ENCODE measurements at places on chromosomes 11 and 22. TPM values are rescaled to one million over a fixed set of nuclear protein-coding genes. Genes with fewer than 3 reads are reported as not detected.
A peak's percentile ranks its signal among the peaks of the same experiment; 100 is the strongest.

MS4A12 gene
- total RNA-seq = not detected

DNA sequence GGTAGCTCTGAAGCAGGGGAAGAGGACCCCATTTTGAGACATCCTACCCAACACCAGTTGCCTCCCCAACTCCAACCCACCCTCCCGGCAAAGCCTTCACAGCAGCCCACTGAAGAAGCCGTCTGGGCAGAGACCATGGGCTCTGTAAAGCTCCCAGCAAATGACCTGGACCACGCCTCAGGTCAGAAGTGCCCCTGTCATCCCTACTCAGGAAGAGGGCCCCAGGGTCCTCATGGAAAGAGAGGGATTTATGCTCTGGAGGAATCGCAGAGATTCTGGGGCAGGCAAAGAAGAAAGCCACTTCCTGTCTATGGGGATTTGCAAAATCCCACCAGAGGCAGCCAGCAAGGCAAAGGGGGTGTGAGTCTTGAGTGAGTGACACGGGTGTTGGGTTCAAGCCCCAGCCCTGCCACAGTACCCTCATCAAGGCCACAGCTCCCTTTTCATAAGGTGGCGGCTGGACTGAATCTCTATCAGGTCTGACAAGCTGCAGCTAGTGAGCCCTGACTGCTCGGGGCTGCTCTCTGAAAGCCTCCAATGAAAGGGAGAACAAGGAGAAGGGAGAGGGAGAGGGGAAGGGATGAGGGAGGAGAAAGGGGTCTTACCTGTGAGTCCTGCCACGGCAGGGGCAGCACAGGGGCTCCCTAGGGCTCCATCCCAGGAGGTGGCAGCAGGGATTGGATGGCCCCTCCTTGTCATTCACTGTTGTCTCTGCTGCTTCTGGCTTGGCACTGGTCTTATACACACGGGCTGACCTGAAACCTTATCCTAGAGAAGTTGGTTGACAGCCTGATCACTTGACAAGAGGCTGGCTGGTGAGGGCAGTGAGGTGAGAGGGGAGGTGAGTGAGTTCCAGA is at the start of gene UCP3:
TSS of gene UCP3 (minus strand) at position 713 of the 857 bp plus-strand sequence. CDS start 2,043 bp downstream, outside the sequence.
- no peak for DNase-seq

GRCh38 chr22:23157560-23158515 is 12.6 kb downstream of the RAB36 start:
- DNase-seq = peak; percentile 43

DNA sequence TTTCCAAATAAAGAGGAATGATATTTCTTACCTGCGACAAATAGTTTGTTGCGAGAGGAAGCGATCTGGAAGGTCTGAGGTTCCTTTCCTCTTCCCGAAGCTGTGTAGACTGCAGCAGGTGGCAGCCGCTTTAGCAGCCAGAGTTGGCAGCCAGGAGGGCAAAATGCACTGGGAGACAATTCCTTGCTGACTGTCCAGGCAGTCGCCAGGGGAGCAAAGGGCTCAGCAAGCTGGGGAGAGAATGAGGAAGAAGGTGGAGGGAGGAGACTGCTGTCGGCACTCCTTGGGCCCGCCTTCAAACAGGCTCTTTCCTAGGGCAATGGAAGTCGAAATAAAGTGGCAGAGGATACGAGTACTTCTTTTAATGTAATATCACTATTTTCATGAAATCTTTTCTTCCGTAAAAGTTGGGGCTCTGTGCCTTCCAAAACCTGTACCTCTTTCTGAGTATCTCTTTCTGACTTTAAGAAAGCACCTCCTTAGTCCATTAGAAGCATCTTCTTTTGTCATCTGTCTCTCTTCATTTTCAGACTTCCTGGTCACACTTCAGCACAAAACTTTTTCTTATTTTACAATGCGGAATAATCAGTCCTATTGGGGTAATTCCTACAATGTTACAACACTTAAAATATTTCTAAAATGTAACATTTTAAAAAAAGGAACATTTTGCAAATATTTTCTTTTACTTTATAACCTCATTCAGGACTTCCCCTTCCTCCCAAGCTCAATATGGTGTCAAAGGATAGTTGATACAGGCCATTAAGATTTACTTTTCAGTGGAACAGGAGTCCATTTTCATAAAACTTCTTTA is at the start of gene IL18:
TSS of gene IL18 (minus strand) at position 220 of the 811 bp plus-strand sequence. CDS start 9,041 bp downstream, outside the sequence.
- peak; percentile 62 for DNase-seq

- no peak for DNase-seq
Observed at GRCh38 chr11:111697933-111698371, 68.2 kb downstream of the PPP2R1B start.

GRCh38 chr11:121575250-121575962 is 122.6 kb upstream of the SORL1-AS1 start:
- DNase-seq = peak; percentile 93

DNA sequence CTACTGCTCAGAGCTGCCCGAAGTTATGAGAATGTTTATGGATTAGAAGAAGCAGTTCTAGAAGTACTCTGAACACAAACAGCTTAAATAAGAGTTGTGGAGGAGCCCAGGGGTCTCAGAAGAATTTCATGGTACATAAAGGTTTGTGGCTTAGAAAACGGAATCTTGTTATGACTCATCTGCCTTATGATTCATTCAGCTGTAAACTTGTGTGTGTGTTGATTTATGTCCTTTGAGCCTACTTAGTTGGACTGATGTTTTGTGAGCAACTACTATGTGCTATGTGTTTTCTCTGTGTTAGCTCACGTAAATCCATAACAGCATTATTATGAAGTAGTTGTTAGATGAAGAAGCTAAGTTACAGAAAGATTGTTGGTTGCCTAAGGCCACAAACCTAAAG is 203.7 kb downstream of the PGR start:
- DNase-seq = no peak

NOL12 gene
- total RNA-seq = 14.5 TPM

- no peak for DNase-seq
Observed at GRCh38 chr11:46490666-46491065, 99.1 kb upstream of the CHRM4 start.

SHANK3 gene
- 18.7 TPM for total RNA-seq

DNA sequence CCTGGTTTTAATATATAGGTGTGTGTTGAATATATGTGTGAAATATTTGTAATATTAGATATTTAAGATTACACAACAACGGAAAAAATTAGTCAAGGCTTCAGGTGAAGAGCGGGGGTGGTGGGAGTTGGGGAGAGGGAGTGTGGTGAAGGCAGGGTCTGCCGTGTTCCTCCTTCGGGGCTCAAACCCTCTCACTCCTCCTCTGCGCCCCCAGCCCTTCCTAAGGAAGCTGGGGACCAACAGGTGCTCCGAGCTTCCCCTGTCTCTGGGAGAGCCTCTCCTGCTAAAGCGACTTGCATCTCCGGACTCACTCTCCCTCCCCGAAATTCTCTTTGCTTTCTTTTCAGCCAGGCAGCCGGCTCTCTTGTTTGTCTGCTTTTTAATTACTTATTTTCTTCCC is 960 bp upstream of the CADM1 start:
- DNase-seq = no peak

- DNase-seq = no peak
Observed at GRCh38 chr22:39182478-39183030, 30.1 kb upstream of the CBX7 start.

DNA sequence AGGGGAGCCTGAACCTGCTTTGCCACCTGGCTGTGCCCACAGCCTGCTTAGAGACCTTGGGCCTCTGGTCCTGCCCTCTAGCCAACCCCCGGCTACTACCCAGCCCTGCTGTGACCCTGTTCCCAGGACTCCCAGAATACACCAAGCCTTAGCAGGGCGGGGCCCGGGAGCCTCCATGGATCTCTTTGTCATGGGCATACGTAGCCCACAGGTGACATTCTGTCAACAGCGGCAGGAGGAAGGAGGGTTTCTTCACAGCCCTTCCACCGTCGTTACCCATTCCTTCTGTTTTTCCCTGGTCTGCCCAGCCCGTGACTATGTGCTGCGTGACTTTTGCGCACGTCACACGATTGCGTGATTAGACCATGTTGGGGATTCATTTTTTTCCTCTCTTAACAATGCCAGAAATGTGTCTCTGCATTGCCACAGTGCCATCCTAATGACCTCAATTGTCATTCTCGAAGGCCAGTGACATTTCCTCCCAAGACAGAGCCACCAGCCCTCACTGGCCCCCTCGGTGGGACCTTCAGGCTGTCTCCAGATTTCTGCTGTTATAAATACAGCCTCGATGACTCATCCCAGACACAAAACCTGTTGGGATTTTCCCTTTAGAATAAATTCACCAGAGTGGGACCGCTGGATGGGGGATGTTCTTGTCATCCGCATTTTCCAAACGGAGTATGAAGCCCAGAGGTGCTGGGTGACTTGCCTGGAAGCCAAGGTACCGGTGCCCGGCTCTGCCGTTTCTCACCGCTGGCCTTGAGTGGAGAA is 9.0 kb downstream of the SYT12 start:
- no peak for DNase-seq

GRCh38 chr22:38317122-38317994 is at the start of gene CSNK1E:
Gene CSNK1E (minus strand): TSS chr22:38317433. CDS start chr22:38314157, 3,276 bp downstream.
- peak; percentile 82 for DNase-seq

ANO5 gene
- 81.3 TPM for total RNA-seq

MCHR1 gene
- 2.2 TPM for total RNA-seq

LRRC55 gene
- 0.09 TPM for total RNA-seq

- no peak for DNase-seq
Observed at GRCh38 chr11:128338811-128339210, 248.5 kb downstream of the ETS1 start.

DNA sequence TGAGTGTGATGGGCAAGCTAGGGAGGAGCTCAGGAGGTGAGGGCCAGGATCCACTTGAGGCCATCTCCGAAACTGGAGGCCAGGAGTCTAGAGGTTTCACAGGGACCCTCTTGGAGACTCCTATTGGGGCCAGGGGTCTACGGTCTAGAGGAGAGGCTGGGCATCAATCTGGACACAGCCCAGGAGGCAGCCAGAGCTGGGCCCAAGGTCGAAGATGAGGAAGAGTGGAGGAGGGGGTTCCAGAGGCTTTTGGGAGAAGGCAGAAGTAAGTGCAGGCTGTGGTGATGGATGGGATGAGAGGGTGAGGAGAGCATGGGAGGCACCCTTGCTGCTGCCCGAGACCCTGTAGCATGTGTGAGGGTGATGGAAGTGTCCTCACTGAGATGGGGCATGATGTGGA is 56.6 kb downstream of the LRRC32 start:
- DNase-seq = peak; percentile 20

NCR3LG1 gene
- total RNA-seq = 3.1 TPM

GRCh38 chr22:24392218-24392931 is 35.0 kb upstream of the ADORA2A start:
- no peak for DNase-seq

DNA sequence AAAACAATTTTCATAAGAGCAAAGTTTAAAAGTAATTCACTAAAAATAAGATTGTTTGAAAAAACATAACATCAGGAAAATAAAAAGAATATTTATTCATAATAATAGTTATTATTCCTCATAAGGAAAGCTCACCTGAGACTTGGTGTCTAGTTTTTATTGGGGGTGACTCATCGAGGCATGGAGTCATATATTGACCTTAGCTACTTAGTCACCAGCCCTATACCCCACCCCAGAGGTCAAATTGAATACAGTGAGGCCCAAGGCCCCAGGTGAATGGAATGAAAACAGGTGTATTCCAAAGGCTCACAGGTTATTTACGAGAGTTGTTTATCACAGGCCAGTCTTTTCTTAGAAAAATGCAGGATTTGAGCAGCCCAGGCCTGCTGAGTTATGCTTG is 36.9 kb downstream of the CNTF start:
- no peak for DNase-seq

Data from right cardiac atrium (tissue), 5 donors.